ENCODE measurements at places on chromosomes 12 and 14.

DNA sequence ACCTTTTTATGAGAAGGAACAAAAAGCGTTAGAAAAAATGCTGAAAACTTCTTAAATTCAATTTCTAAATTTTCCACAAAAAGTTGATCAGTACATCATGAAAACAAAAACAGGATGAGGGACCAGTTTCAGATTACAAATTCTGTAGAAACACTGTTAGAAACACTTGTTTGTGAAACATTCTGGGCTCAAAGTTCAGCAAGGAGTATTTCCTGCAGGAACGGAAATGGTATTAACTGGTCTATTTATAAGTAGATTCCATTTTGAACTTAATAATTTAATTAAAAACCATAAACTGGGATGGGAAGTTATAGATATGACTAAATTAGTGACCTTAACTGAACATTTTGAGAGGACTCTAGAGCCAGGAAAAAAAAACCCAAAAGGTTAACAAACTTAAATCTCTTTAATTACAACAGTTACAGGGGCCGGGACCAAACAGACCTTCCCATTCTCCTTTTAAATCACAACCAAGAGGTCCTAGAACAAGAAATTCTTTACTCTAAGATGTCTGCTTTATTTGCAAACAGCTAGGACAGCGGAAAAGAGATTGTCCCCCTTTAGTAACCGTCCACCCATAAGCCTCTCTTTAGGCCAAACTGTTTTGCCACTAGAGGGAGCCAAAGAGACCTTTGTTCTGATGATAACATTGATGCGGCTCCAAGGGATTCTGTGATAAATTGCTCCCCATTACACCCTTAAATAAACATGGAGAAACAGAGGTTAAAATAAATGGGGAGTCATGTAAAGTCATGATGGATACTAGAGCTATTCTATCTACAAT, 69.0 kb upstream of the RERGL start:
- DNase-seq, result peak; percentile 54

DNA sequence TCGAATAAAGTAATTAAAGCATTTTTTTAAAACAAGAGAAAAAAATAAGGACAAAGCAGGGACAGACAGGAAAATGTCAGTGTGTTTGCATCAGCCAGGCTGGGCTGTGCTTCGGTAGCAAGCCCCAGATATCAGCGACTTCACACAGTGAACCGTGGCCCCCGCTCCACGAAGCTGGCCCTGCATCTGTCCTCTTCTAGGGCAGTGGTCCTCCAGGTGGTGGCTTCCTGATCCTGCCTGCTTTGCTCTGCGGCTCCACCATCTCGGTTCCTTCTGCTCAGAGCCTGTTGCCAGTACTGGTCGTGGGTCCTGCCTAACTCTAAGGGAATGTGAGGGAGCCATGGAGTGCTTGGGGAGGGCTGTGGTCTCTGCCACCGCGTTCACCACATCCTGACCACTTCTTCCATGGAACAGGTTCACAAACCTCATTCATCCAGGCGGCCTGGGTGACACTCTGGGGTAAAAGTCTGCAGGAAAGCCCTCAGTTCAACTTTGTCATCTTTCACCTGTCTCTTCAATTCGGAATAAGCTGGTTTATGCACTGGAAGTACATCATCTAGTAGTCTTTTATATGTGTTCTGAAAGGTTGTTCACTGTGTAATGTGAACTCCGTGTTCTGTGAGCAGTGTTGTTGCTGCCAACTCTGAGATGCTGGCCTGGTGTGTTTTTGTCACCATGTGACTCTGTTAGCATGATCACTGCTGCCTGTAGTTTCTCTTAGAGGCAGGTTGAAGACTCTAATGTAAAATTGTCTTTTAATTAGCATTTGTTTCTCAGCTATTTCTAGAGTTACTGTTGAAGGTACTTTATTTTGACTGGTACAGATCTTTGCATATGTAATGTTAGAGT, 47.9 kb downstream of the ANKRD9 start:
- no peak for DNase-seq

DNA sequence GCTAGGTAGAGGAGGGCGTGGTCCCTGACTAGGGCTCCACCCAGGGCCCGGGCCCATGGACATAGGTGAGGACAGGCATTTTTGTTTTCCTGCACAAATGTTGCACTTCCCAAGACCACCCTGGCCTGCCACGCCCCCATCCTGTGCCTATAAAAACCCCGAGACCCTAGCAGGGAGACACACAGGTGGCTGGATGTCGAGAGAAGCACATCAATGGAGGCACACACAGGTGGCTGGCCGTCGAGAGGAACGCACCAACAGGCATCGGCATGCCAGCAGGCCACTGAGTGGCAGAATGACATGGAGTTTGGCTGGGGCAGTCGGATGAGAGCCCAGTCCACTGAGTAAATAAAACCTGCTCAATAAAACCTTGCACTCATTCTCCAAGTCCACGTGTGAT, 157.9 kb upstream of the ABCD2 start:
- DNase-seq, result no peak

DNA sequence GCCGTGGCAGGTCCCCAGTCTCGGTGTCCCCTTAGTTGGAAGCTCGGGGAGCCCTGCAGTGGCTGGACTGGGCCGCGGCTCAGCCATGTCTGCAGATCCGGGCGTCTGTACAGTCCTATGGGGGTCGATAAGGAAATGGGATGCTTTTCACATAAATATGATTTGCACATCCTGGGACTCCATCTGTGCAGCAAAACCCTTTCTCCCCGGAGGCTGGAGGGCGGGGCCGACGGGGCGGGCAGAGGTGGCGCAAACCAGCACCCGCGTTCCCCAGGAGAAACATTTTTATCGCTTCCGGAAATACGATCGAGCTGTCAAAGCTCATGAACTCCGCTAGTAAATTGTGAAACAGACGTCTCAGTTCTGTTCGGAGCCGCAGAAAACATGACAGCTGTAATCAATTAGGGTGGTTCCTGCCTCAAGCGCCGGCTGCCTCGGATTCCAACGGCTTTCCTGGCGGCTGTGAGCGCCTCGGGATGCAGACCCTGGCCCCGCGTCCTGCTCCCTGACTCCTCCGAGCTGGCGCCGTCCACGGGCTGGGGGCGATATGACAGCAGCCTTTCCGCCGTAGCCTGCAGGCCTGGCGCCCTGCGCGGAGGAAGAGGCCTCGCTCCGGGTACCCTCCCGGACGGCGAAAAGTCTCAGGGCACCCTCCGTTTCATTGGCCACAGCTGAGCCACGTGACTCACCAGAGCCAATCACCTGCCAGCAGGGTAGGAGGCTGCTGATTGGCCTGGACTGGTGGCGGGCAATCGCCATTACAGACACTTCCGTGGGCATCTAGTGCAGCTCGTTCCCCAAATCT, 23.0 kb downstream of the DIO3 start:
- no peak for DNase-seq

DNA sequence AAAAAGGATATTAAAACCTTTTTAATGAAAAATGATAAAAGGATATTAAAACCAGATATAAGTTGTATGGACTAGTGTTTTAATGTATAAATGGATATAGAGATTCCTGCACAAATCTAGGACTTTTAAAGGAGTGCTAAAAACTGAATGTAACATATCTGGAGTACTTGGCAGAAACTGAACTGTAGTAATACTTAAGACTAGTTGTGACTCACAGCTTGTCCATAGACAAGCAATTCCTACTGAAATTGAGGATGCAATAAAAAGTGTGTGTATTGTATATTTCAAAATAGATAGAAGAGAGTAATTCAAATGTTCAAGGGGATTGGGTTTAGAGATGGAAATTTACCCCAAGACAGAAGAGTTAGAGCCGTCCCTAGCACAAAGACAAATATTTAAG, 59.6 kb downstream of the FBXO33 start:
- peak; percentile 11 for DNase-seq

DNA sequence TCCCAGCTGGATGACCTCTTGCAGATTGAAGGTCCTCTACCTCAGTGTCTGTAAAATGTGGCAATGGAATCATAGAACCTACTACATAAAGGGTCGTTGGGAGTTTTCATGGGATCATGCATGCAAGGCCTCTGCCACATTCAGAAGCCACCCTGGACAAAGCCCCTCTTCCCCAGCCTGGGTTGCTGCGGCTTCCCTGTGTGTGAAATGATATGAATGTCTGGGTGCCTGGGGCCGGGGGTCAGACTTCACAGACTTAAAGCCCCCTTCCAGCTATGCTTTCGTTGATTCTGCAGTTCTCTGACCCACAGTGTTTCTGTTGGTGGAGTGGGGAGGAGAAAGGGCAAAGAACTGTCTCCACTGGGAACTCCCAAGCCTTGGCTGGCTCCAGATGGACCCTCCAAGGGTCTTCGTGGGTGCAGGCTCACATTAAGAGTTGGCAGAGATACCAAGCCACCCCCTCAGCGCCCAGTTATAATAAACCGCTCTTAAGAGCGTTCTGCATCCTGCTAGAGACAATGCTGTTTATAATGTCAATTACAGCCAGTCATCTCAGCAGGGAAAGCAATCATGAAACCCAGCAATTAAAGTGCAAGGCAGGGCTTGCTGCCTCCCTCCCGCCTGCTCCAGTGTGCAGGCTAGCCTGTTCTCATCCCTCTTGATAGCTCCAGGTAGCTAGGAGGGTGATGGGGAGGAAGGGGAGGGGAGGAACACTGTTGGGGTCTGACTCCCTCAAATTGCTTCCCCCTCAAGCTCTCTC, 210.9 kb upstream of the FKBP4 start:
- no peak for DNase-seq
